ENCODE measurements at places on chromosomes 1 and 21.

GRCh38 chr1:98662356-98662670, 792 bp downstream of the SNX7 start:
- DNase-seq: no peak

DNA sequence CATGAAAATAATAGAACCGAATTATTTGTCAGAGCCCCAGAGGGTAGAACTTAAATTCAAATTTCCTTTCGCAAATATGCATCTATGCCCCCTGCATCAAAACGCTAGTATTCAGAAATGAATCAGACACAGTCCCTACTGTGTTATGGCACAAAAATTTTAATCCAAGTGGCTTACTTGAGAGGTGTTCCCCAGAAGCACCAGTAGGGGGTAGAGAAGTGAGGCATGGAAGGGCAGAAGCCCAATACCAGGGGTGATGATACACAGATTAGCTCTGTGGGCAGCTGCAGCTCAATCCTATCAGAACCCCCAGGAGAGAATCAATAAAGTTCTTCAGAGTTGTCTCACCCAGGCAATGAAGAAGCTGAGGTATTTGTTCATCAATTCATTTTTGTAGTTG, 342.2 kb downstream of the OMA1 start:
- no peak for DNase-seq

DNA sequence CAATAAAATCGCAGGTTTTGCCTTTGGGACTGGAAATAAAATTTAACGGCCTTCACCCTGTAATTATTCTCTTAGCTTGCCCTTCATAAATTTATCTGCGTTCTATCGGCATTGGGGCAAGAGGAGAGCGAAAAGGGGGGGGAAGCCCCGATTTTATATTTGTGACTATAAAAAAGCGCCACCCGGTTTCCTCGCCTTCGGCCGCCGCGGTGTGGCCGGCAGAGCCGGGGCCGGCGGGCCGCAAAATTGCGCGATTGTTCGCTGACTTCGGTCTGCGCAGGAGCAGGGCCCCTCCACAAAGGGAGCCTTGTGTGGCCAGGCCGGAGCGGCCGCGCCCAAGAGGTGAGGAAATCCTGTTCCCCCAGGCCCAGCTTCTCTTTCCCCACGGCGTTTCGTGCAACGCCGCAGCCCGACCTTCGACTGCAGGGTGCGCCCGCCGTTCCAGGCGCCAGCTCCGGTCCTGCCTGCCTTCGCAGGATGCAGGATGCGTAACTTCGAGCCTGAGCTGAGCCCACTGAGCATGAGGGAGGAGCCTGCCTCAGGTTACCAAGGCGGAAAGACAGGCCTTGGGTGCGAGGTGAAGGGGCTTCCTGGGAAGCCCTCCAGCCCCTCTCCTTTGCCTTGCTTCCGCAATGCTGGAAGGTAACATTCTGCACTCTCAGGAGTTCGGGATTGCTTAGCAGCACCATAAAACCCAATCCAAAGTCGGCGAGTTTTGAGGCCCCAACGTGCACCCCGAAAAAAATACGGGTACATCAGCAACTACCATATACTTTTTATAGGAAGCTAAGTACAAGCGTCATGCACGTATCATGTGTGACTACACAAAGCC, 4.9 kb upstream of the TBX15 start:
- DNase-seq: no peak

GRCh38 chr1:110098222-110099026, 13.8 kb upstream of the UBL4B start:
- no peak for DNase-seq

GRCh38 chr1:11314959-11315358, 42.0 kb downstream of the UBIAD1 start:
- DNase-seq: no peak

- DNase-seq: no peak
These were observed 68.5 kb downstream of the TMEM200B start for GRCh38 chr1:29055160-29055559.

GRCh38 chr1:221292652-221293051, 413.4 kb downstream of the HLX start:
- DNase-seq: no peak

- no peak for DNase-seq
These were observed 6.1 kb downstream of the BMP8A start for GRCh38 chr1:39497585-39497984.

Data from activated naive CD4-positive, alpha-beta T cell treated with anti-CD3 and anti-CD28 coated beads, Interleukin-2, amount 50 U/mL, for 16 hours (primary cell).